ENCODE measurements at places on chromosomes 2 and 18.

DNA sequence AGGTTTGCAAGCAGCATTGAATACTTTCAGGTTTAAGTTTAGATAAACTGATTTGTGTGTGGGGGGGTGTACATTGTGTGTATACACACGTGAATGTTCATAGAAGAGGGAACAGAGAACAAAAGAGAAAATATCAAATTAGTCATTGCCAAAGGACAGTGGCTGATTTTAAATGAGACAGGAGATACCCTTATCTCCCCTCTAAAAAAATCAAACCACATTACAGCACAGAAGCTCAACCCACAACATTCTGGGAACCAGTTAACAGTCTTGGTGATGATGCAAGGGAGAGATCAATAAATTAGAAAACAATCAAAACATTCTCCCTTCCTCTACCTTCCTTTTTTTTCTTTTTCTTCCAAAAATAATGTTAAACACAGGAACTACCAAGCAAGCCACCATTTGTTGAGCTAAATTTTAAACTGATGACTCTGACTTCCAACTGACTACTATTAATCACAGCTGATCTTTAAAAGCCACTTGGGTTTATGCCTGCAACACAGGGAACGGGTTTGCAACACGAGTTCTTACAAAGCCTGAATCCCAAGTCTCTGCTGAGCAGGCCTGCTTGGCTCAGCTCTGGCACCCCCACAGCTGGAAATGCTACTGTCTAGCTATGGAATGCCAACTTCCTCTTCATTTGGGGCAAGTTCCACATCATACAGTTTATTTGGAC is 119.2 kb upstream of the ACVR1C start:
- DNase-seq, result peak; percentile 92

- DNase-seq, result no peak
Observed at GRCh38 chr2:37928377-37928776, 3.3 kb downstream of the RMDN2 start.

- DNase-seq, result peak; percentile 10
Observed at GRCh38 chr2:229301237-229301636, 30.1 kb upstream of the PID1 start.

DNA sequence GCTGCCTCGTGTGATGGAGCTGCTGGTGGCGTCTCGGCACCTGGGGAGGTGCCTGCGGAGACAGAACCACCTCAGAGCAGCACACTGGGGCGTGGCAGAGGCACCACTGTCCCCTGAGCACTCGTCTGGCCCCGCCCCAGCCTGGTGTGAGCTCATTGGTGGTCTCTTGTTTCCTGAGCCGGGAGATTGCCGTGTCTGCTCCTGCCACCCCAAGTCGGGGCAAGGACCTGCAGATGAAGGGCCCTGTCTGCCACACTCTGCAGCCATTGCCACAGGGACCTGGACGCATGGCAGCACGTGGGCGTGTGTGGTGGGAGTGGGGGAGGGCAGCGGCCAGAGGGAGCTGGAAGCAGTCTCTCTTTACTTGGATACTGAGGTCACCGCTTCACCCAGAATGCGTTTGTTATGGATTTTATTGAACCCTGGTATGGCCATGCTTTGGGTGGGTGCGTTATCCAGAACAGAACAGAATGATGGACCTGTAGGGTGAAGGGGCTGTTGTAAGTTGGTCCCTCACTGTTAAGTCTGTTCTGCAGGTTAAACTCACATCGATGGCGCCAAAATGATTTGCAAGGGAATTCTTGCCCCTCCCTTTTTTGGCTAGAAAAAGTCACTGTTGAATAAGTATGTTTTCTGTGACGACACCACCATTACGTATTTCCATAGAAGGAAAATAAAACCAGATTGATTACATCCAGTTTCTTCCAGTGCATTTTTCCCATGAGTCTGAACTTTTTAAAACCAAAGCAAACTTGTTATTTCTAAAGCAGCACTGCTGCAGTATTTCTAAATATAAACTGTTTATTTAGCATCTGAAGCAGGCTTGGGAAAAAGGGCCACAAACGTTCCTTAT is 92.0 kb downstream of the USP40 start:
- DNase-seq, result no peak

DNA sequence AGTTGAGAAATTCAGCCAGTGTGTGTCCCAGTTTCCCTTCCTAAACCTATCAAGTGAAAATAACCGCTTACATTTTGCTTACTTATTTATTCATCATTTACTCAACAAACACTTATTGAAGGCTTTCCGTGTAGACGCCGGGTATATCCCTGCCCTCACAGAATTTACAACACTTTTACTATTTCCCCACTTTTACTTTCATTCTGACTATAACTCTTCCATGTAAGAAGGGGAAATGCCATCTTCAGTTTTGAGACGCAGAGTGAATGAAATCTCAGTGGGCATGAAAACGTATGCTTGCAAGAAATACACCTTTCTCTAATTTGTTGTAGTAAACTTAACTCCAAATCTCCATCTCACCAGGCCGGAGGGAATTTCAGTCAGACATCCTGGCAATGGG is 251.0 kb upstream of the CHAC2 start:
- no peak for DNase-seq

DNA sequence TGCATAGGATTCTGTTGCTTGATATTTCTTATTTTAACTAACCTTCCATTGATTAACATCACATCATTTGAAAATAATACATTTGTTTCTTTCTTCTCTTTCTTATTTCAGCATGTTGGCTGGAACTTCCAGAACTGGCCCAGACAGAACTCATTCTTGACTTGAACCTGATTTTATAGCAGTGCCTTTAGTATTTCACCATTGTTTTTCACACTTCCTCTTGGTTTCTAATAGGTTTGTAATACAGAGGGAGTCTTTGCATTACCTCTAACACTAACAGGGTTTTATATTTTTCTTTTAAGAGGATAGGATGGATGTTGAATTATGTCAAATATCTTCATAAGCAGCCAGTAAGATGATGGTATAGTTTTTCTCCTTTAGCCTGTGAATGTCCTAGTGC is 39.2 kb downstream of the SEMA4F start:
- no peak for DNase-seq

DNA sequence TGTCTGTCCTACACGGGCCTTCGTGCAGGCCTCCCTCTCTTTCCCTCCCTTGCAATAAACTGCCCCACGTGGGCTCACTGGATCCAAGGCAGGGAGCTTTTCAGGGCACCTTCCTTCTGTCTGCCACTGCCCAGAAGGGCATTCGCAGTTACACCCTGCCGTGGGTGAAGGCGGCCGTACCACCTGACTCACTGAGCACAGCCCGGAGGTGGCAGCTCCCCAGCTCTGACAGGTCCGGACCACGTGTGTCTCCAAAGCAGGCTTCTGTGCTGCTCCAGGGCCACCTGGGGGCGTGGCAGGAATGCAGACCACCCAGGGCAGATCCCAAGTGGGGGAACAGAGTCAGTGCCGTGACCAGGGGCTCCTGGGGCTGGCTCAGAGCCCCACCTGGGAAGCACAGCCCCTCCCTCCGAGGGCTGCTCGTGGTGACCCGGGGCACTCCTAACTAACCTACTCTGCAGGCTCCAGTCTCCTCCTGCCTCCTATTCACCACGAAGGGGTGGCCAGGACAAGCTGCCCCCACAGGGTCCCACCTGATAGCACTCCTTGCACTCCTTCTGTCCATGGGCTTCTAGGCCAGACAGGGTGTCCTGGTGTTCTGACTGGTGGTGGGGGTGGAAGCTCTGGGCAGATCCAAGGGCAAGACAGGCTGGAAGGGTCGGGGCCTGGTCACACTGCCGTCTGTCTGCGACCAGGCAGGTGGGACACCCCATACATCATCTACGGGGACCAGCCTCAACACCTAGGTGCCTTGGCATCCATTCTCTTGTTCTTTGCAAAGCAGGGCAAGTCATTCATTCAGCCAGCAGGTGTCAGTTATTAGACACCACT is 9.7 kb downstream of the SNED1 start:
- no peak for DNase-seq
